ENCODE measurements at places on chromosomes 12 and 14.

- DNase-seq: no peak
These were observed 144.3 kb downstream of the BCL11B start for GRCh38 chr14:99127651-99128167.

GRCh38 chr12:116922194-116922897 is 11.6 kb downstream of the FBXW8 start:
- DNase-seq: no peak

- DNase-seq: no peak
These were observed 36.9 kb upstream of the PRMT8 start for GRCh38 chr12:3453990-3454680.

DNA sequence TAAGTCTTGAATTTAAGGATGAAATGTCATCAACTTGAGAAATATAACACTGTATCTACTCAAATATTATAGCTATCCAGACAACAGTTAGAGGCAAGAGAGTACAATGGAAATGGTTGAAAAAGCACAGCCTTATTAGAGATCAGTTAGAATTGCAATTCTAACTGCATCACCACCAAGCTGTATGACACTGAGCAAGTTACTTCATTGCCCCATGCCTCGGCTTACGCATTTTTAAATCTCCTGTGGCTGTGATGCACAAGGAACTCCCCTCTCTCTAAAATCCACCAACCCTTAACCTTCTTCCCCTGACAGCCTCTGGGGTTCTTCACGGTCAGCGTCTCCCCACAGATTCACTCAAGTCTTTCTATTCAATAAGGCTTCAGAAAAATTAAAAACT is 75.1 kb downstream of the MED13L start:
- no peak for DNase-seq

DNA sequence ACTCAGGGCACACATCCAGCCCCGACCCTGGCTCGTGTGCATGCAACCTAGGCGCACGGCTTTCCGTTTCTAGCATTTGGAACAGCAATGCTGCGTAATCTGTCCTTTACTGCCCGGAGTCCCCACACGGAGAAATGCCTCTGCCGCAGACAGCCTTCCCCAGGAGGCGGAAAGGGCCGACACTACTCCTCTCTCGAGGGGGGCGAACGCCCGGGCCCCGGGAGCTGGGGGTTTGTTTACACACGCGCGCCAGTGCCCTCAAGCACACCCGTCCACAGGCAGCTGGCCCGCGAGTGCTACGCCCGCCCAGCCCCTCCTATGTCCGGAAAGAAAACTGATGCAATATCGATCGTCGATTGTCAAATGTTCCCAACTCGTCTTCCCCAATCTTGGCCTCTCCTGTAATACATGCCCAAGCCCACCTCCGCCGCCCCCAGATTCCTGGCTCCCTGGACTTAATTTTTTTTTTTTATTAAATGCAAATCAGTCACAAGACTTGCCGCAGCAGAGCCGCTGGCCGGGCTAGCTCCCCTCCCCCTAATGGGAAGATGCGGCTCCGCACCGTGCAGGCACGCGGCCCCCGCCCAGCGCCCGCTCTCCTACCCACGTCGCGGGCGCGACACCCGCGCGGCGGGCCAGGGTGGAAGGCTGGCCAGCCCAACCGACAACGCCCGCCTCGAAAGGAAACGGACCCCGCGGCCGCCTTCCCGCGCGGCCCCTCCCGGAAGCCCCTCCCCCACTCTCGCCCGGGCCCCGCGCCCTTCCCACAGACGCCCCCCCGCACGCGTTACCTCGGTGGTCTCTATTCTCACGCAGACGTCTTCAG is 642 bp downstream of the SLC38A2 start:
- DNase-seq: peak; percentile 66

DNA sequence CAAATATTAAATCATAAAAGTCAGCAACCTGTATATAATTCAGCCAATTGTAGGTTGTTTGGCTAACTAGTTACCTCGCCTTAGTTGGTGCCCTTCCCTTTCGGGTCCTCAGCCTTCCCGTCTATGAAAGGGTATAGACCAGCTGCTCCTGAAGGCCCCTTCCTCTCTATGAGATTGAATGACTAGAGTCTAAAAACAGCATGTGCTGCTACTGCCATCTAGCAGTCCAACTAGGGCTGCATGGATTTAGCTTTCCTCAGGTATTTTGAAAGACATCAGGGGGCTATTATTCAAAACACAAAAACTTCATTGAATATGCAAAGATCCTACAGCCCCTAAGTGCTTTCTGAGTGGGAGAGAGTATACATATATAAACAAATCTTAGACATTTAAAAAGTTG is 37.0 kb upstream of the TMEM263 start:
- DNase-seq: no peak

DNA sequence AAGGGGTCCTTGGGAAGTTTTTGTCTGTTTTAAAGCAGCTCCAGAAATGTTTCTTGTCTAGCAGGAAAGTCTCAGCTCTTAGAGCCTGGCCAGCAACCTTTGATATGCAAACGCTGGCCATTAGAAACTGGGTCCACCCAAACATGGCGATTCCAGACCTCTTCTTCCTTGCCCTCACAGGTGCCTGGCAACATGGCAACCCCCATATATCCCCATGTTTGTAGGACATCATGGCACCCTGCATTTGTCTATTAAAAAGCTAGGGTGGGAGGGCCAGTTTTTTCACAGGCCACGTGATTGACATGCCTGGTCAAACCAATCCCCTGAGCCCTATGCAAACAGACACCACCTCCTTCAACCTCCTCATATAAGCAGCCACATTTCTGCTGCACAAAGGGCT is 848.7 kb upstream of the FOXG1 start:
- no peak for DNase-seq

- DNase-seq: no peak
These were observed 32.9 kb downstream of the RERGL start for GRCh38 chr12:18057051-18057450.

GRCh38 chr14:56501909-56502530 is 77.6 kb upstream of the TMEM260 start:
- no peak for DNase-seq

DNA sequence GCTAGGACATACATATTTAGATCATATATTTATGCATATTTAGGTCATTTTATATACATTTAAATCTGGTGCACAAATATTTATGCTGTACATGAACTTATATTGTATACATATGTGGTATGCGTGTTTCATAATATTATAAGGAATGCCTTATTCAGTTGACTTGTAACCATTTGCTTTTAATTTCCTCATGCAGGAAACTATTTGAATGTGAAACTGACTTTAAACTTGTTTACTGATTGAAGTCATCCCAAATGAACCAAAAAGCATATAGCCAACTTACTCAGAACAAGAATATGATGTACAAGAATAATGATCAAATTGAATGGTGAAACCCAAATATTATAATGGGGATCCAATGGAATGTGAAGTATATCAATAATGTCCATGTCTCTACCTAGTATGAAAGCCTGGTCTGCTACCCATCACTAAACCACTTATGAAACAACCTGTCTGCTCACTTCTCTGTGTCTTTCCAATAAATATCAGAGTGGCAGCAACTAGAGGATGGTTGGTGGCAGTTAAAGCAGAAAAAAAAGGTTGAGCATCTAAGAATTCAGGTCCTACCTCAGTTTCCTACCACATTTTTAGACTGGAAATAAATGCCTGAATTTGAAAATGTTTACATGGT is 38.3 kb downstream of the RPS6KA5 start:
- no peak for DNase-seq

DNA sequence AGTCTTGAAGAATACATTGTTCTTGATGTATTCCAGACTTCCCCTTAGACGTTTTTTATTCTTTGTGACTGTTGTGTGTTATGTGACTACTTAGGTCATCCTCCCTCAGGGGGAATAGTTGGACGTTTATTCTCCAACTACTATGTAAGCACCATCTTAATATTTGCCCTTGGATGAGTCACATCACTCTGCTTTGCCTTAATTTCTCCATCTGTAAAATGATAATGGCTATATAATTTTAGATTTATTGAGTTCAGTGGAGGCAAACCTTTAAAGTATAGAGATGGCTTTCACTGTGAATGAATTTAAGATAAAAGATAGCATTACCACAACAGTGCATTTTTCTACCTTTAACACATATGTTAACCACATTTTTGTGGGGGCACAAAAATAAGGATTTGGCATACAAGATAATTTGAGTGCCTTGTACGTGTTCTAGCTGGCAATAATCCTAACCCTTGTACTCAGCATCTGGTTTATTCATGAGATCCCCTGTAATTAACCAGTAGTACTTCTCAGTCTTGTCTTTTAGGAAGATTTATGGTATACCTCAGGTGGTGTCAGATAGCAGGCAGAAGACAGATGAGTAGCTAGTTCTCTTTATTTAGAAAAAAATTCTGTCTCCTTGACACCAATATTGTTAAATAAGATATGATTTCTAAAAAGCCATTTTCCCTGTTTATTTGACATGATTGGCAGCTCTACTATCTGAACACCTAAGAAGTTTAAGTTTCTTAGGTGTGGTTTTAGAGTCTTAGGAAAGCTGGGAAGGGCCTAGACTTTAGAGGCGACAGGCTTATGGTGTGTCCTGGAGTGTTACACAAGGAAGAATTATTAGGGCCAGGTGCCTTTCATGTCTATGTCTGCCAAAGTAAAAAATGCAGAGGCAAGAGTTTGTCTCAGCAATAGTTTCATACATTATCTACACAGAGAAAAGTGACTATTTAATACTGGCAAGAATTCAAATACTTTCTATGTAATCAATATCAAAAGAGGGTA is 152.3 kb downstream of the RAD51B start:
- no peak for DNase-seq

DNA sequence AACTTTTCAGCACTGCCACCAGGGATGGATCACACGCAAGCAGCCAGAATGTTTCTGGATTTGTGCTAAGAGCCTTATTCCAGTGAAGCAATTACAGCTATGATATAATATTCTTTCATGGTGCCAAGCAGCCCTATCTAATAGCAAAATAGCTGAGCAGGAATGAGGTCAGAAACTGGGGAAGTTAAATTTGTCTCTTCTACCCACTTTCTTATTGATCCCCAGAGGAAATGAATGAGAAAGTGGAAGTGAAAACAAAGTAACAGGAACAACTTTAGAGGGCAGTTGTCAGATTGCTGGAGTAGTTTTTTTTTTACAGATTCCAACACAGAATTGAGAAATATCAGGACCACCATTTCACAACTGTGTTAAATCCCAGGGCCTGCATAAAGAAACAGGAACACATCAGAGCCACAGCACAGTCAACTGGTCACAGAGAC is 44.8 kb downstream of the GCH1 start:
- no peak for DNase-seq

GRCh38 chr12:128820723-128821432 is 2.9 kb downstream of the SLC15A4 start:
- DNase-seq: no peak

- no peak for DNase-seq
These were observed 66.9 kb downstream of the C12orf56 start for GRCh38 chr12:64323476-64324225.

DNA sequence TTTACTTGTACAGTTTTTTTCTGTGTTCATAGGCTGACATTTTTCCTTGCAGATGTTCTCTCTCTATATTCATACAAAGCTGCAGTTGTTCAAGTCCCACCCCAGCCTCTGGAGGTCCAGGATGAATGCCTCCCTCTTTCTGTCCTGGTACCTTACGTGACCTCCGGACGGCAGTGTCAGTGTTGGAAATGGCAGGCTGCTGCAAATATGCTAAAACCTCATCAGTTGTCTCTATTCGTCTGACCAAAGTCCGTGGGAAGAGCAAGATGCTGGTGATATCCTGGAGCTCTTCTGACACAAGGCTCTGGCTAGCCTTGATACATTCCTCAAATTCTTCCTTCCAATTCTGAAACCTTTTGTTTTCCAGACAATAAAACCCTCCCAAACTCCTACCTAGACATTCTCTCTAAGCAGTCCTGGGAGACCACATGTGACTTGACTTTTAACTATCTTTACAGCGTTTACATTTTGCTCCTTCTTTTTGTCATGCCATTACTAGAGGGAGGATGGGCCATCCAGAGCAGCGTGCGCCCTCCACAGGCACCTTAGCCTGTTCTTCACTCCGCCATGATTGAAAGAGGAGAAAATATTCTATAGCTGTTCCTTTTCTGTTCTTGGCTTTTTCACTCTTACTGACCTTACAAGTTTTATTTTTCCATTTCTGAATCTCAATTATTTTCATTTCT is 143.6 kb downstream of the RGS6 start:
- no peak for DNase-seq

DNA sequence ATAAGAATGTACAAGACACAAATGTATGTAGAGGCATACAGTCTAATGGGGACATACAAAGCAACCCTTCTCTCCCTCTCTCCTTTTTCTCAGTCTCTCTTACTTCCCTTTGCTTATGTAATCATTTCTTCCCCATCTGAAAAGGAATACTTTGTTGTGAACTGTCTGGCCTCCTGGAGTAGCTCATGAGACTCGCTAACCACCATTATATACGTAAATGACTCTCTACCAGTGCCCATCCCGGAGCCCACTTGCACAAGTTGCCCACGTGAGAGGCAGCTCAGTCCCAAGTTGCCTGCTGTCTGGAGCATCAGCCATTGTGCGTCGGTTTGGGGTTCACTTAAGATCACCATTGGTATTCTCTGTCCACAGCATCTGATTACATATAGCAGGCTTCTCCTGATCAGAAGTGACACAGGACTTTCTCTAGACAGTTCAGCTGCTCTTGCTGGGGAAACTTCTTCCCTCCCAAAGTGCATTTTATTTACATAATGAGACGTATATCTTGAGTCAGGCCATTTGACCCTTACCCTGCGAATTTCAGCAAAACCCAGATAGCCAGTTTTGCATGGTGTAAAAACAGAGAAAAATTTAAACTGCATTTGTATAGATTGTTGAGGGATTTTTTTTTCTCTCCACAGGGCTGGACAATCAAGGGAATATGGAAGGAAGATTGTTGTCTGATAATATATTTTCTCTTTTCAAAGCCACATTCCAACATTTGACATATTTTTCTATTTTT is 220.7 kb upstream of the EGLN3 start:
- DNase-seq: no peak

DNA sequence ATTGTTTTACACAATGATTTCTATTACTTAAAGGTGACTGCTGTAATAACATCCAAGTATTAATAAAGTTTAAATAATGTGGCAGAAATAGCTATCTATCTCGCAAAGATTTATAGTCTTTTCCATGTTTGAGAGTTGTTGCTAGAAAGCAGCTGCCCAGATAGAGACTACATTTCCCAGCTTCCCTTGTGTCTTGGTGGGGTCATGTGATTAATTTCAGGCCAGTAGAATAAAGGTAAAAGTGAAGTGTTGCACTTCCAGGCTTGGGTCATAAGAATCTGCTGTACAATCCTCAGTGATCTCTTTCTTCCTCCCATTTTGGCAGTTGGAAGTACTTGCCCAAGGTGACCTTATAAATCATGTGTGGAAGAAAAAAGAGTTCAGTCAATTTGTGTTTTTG is 449.7 kb upstream of the USP15 start:
- no peak for DNase-seq

GRCh38 chr14:88611878-88612277 is 49.0 kb downstream of the ZC3H14 start:
- no peak for DNase-seq

GRCh38 chr12:128792398-128792797 is 31.4 kb downstream of the SLC15A4 start:
- no peak for DNase-seq

Data from activated CD4-positive, alpha-beta T cell treated with anti-CD3 and anti-CD28 coated beads, Interleukin-2, amount 50 U/mL, for 48 hours (primary cell).